ENCODE measurements at places on chromosomes 16 and 17.

DNA sequence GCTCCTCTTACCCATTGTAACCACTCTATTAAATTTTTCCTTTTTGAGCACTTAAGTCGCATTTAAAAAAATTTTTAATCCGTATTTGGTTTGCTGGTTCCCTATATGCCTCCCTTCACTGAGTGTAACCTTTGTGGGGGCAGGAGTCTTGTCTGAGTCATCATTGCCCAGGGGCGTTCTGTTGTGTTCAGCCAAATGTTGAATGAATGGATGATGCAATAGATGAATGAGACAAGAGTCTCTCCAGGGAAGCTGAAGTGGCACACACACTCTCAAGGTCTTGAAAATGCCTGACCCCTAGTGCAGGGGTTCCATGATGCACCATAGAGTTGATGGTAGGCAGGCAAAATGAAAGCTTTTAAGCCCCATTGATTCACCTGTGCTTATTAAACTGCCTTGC, 123.0 kb upstream of the RBFOX1 start:
- no peak for DNase-seq

GRCh38 chr17:78040440-78041385, 82.2 kb downstream of the TNRC6C start:
- DNase-seq, result peak; percentile 34

DNA sequence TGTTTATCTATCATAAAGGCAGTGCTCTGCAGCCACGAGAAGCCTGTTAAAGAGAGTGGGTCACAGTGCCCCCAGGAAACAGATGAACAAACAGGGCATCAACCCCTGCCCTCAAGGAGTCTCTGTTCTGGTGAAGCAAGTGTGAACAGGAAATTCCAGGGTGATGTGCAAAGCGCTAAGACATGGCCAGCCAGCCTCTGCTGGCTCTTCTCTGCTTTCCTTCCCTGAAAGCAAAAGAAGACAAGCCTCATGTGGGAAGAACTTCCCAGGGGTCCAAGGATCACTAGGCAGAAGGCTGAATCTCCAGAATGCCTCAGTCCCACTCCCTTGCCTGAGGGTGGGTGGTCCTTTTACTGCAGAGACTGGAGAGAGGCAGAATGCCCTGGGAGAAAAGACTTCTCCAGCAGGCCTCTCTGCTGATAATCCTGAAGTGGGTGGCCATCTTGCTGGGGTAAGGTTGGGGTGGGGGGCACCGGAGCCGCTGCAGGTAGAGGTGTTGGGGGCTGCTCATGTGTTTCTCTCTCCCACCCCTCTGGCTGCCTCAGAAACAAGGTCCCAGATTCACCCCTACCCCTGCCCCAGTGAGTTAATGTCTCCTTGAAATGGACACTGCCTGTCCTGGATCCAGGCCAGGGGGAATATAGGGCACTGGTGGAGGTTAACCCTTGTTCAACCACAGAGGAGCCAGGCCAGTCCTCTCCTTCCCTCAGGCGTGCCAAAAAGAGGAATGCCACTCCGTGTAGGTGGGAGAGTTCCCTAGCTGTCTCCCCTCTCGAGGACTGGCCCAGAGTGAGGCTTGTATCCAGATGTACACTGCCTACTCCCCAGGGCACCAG, 2.4 kb downstream of the ANKRD13B start:
- no peak for DNase-seq

- DNase-seq, result no peak
These were observed 164.0 kb downstream of the LAT start for GRCh38 chr16:29148867-29149272.

GRCh38 chr17:12683299-12683698, 17.6 kb downstream of the MYOCD start:
- no peak for DNase-seq

DNA sequence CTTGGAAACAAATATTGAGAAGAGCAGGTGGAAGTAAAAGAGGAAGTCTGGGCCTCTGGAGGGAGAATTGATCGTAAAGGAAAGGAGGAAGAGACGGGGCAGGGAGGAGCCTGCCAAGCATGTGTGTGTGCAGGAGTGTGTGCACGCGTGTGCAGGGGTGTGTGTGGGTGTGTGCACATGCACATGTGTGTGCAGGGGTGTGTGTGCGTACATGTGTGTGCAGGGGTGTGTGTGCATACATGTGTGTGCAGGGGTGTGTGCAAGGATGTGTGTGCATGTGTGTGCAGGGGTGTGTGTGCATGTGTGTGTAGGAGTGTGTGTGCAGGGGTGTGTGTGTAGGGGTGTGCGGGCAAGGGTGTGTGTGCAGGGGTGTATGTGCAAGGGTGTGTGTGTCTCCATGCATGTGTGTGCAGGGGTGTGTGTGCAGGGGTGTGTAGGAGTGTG, 10.0 kb downstream of the CEP295NL start:
- DNase-seq, result no peak

- peak; percentile 70 for DNase-seq
These were observed 103.4 kb downstream of the IRF8 start for GRCh38 chr16:86002178-86002900.

DNA sequence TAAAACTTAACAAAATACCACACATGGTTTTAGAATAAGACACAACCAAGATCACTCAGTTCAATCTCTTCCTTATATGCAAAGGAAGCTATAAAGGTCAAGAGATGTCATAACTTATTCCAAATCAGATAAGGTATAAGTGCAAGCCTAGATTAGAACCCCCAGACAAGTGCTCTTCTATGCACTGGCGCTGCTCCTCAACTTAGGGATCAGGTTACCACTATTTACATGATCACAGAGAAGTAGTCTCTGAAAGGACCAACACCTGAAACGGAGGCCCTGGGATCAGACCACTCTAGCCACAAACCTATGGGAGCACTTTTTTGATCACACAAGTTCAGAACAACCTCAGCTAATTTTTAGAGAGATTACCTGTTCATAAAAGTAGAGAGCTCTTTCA, 16.6 kb downstream of the COPS3 start:
- DNase-seq, result no peak

DNA sequence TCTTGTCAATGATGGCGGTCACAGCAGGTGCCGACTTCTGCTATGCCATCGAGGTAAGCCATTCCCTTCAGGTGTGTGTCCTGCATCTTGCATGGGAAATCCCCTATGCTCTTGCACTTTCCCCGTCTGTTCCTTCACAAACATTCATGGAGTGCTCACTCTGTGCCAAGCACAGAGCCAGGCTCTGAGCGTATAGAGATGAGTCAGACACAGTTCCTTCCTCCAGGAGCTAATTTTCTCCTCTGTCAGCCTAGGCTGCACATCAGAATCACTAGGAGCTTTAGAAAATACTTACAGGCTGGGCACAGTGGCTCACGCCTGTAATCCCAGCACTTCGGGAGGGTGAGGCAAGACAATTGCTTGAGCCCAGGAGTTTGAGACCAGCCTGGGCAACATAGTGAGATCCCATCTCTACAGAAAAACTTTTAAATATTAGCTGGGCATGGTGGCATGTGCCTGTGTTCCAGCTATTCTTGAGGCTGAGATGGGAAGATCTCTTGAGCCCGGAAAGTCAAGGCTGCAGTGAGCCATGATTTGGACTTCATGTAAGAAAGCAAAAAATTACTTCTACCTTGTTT, 14.1 kb downstream of the PRMT7 start:
- no peak for DNase-seq

DNA sequence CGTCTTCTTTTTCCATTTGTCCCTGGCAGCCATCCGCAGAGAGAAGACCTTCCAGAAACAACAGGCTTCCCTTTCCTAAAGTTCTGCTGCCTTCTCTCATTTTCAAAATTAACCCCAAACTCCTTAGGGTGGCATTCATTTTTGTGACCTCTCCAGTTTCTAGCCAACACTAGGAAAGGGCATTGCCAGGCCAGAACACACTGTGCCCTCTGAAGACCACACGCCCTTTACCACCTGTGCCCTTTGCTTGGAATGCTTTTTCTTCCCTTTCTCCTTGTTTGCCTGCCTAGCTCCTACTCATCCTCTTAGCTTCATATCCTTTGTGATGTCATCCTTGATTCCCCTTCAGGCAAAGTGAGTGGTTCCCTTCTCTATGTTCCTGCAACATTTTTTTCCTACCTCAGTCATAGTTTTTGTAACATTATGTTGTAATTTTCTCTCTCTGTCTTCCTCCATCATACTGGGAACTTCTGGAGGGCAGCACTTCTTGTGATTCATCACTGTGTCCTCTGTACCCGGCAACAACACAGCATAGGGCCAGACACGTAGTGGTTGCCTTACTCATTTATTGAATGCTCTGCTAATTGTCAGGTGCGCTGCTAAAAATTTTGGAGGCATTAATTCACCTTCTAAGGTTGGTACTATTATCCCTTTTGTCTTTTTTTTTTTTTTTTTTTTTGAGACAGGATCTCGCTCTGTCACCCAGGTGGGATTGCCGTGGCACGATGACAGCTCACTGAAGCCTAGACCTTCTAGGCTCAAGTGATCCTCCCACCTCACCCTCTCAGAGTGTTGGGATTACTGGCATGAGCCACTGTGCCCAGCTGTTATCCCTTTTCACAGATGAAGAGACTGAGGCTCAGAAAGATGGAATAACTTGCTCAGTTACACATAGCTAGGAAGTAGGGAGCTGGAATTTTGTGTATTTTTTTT, 1.0 kb downstream of the KAT8 start:
- DNase-seq, result no peak

DNA sequence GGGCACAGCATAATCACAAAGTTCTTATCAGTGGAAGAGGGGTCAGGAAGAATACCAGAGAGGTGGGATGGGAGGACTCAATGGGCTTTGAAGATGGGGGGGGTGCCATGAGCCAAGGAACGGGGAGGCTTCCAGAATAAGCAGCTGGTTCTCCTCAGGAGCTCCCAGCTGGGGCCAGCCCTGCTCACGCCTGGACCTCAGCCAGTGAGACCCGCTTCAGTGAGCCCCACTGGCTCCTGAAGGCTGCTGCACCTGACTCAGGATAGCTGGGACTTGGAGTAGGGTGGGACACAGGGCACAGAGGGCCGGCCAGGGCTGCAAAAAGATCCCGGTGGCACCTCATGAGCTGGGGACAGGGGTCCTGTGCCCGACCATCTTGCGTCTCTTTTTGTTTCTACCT, 24.4 kb upstream of the ZC3H18 start:
- DNase-seq, result no peak

GRCh38 chr16:19760356-19761060, 42.4 kb downstream of the IQCK start:
- DNase-seq, result no peak

DNA sequence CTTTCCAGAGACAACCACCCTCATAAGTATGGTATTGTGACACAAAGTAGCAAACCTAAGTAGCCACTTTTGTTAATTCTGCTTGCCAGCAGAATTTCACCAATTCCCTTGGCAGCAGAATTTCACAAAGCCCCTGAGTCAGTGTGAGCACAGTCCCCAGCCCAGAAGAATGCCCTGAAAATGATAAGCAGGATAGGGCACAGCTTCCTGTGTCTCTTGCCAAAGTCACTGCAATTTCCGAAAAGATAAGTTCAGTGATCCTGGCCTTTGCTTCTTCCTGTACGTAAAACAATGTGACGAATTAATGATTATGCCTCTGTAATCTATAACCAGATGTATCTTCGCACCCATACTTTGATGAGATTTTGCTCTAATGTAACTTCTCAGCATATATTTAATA, 16.0 kb upstream of the WIPF2 start:
- DNase-seq, result no peak

DNA sequence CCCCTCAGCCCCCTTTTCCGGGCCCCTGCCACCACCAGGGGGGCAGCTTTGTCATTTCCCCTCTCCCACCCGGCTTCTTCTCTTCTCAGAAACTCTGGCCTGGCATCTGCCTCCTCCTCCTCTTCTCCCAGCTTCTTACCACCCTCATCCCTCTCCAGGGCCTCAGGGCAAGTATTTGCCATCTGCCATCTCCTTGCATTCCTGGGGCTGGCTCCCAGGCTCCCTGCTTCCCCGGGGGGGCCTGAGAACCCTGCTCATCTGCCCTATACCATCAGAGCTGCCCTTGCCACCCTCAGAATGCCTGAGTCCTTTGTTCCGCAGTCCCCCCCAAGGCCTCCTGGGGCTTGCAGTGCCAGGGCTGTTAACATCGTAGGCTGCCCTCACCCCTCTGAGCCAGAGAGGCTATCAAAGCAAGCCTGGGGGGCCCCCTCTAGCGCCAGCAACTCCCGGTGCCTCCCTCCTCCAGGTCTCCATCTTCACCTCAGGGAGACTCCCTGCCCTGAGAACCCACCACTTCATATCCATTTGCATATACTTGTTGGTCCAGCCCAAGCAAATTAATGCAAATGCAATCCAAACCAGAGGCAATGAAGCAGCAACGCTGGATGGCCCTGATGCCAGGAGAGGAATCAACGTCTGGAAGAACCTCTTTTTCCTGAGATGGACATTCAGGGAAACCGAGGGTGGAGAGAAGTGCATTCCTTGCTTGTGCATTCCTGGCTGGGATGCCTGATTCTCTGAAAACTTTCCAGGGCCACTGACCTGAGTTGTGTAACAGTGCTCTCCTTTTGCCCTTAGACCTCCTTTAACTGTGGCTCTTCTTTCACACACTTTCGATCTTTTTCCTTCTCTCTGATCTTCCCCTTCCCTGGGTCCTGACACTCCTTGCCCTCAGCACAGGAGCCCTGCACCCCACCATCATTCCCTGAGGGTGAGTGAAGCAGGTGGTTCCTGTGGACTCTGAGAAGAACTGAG, 20.7 kb upstream of the SP2 start:
- DNase-seq, result no peak

GRCh38 chr16:80125677-80126076, 415.1 kb upstream of the DYNLRB2 start:
- DNase-seq, result no peak

All from germinal center (tissue), 1 donor.